ENCODE measurements at places on chromosomes 6 and 20.

DNA sequence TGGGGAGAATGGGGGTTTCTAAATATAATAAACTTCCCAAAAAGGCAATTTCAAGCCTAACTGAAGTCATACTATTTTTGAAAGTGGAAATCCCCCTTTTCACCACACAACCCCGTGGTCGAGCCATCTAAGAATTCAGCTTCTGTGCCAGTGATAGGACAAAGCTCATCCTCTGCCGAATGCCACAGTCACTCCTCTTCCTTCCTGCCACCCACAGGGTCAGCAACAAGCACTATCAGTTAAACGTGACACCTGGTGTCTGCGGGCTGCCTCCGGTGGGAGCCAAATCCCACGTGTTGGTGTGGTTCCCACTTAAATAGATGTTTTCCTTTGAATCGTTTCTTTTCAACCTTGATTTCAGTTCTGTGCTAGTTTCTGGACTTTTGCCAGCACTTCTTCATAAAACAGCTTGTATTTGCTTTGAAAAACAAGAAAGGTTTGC lies 60.7 kb downstream of the TNFAIP3 start:
- DNase-seq: peak; percentile 88
- no peaks in the 10 kb centered on the region for H3K36me3 ChIP-seq
- peak overlapping the region; percentile 83 for H3K27ac ChIP-seq

- no peak for DNase-seq
- H3K36me3 ChIP-seq: no peaks in the 10 kb centered on the region
- no peak overlapping the region for H3K27ac ChIP-seq
- no peak overlapping the region for H3K4me3 ChIP-seq
- H3K4me1 ChIP-seq: no peaks in the 10 kb centered on the region
- peaks cover 6% of the 10 kb centered on the region for H3K27me3 ChIP-seq
These were observed 278.5 kb upstream of the MAN1A1 start for GRCh38 chr6:119627908-119628669.

GRCh38 chr20:46151936-46152335 lies 33.8 kb downstream of the CD40 start:
- no peak overlapping the region for H3K4me3 ChIP-seq
- DNase-seq: peak; percentile 5
- H3K4me1 ChIP-seq: no peaks in the 10 kb centered on the region
- no peak overlapping the region for H3K27ac ChIP-seq
- peaks cover 3% of the 10 kb centered on the region for H3K27me3 ChIP-seq

GRCh38 chr20:60904730-60905129 lies 347.3 kb upstream of the CDH4 start:
- no peaks in the 10 kb centered on the region for H3K27me3 ChIP-seq
- H3K36me3 ChIP-seq: no peaks in the 10 kb centered on the region
- H3K4me3 ChIP-seq: no peak overlapping the region
- H3K4me1 ChIP-seq: no peaks in the 10 kb centered on the region
- DNase-seq: no peak

DNA sequence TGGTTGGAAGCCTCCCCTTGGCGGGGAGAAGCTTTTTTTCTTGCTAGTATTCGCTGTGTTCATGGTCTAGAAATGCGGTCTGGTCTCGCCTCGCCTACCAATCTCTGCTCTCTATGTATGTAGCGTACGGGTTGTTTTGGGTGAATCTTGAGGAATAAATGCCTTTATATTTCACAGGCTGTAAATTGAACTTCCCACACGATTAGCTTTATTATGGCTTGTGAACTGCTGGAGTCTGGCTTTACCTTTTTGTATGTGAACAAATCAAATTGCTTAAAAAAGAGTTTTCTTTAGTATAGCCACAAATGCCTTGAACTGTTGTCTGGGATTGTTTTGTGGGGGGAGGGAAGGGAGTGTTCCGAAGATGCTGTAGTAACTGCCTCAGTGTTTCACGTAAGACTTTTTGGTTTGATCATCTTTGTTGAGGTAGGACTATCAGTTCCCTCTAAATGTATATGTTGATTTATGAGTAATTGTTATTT lies 2.2 kb downstream of the INSM1 start:
- H3K27me3 ChIP-seq: peaks cover 63% of the 10 kb centered on the region
- peak overlapping the region; percentile 64 for H3K4me3 ChIP-seq
- H3K27ac ChIP-seq: peak overlapping the region; percentile 47
- peaks cover 5% of the 10 kb centered on the region for H3K4me1 ChIP-seq
- DNase-seq: no peak
- peaks cover 3% of the 10 kb centered on the region for H3K36me3 ChIP-seq

Measured in T-helper 2 cell treated with Interferon-gamma antibody and Interleukin-4, amounts not matched to agents 5 μg/mL and 100 μg/mL, for 36 hours (primary cell).